Eye (tissue), 1 donor: ENCODE measurements at places on chromosomes 3 and 15.

- DNase-seq, result no peak
Measured at GRCh38 chr3:32951410-32951811, at the start of gene CCR4. Gene CCR4, plus strand, starts transcription at chr3:32951644. Its CDS starts 1,779 bp downstream, at chr3:32953423.

DNA sequence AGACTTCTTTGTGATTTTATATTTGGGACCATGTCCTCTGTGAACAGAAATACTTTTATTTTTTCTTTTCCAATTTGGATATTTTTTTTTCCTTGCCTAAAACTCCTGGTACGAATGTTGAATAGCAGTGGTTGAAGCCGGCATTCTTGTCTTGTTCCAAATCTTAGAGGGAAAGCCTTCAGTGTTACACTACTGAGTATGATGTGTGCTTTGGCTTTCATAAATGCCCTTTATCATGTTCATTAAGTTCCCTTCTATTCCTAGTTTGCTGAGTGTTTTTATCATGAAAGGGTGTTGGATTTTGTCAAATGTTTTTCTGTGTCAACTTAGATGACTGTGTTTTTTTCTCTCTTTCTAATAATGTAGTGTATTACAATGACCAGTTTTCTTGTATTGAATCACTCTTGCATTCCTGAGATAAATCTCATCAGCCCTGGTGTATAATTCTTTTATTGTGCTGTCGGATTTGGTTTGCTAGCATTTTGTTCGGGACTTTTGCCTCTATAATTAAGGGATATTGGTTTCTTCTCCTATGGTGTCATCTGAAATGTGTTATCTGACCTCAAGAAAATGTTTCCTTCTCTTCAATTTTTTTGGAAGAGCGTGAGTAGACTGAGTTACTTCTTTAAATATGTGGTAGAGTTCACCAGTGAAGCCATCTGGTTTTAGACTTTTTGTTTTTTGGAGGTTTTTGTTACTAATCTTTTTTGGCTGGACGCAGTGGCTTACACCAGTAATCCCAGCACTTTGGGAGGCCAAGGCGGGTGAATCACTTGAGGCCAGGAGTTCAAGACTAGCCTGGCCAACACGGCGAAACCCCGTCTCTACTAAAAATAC, 33.3 kb downstream of the MAP1A start:
- DNase-seq, result no peak

- no peak for DNase-seq
Measured at GRCh38 chr15:21262851-21263425, 177.4 kb downstream of the POTEB3 start.

DNA sequence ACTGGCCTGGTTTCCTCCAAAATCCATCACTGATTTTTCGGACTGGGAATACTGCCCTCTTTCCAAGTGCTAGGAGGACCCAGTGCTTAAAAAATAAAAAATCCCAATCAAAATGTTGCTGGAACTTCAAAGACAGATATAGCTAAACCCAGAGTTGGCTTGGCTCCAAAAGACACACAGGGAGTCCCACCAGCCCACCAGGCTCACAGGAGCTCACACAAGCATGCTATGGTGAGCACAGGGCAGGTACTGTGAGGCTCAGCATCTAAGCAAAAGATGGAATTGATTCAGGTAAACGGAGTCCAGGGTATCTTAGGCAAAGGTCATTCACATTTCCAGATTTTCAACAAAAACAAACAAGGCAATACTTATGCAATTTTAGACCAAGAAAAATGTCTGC, 3.7 kb downstream of the TRANK1 start:
- DNase-seq, result no peak

DNA sequence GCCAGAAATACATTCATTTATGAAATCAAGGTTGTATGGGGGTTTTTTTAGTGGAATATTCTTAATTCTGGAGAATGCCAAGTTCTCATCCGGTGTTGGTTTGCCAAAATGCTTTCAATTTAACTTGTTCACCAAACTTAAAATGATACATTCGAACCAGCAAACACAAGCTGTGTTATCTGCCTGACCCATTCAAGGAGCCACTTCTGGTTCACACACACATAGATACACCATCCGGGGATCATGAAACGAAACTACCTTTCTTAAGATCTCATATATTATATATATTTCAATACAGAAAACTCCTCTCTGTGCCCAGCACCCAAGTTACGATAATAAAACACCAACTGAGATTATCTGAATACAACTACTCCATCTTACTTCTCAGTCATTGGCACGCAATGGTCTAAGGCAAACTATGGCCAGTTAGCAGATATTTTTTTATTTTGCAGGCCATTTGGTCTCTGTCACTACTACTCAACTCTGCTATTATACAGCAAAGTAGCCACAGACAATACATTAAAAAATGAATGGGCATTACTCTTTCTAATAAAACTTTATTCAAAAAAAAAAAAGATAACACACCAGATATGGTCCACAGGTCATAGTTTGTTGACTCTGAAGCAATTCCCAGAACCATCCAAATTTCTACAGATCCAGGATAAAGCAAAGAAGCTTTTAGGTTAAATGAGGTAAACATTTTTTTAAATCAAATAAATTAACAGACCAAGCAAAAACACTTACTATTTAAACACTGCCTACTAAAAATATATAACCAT, 89.6 kb downstream of the TBL1XR1 start:
- DNase-seq, result no peak

DNA sequence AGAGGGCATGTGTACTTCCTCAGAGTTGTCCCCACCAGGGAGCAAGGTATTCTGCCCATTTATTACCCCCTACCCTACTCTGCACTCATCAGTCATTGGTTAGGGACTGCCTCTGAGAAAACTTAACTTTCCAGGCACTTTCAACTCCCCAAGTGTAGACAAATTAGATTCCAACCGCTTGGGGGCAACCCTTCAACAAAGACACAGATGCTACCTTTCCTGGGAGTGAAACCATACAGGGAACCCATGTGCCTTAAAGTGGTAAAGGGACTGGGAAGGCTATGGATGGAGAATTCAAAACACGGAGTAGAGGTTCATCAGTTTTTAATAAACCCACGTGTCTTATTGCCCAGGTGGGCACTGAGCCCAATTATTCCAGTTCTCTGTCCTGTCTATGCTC, 19.4 kb upstream of the UBE2E2 start:
- peak; percentile 60 for DNase-seq

GRCh38 chr15:59221511-59222505, 15.2 kb downstream of the LDHAL6B start:
- DNase-seq, result no peak

DNA sequence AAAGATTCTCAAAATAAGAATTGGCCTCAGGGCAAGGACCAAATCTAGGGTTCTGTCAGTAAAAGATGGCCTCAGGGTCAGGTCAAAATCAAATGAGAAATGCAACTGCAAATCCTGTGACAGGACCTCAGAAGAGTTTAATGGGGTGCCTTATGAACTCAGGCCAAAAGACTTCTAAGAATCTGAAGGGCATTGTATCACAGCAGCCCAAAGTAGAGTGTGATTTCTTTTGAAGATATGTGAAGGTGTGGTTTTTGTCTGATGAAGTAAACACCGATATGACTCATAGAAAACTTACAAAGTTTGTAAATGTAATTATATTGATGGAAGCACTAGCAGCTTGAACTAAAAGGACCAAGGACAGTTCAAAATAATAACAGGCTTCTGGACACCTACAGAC, 966.1 kb downstream of the AGBL1 start:
- DNase-seq, result no peak

DNA sequence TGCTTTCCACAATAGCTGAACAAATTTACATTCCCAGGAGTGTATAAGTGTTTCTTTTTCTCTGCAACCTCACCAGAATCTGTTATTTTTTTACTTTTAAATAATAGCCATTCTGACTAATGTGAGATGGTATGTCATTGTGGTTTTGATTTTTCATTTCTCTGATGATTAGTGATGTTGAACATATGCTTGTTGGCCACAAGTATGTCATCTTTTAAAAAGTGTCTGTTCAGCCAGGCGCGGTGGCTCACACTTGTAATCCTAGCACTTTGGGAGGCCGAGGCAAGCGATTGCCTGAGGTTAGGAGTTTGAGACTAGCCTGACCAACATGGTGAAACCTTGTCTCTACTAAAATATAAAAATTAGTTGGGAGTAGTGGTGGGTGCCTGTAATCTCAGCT, 619.3 kb downstream of the SI start:
- DNase-seq, result no peak

DNA sequence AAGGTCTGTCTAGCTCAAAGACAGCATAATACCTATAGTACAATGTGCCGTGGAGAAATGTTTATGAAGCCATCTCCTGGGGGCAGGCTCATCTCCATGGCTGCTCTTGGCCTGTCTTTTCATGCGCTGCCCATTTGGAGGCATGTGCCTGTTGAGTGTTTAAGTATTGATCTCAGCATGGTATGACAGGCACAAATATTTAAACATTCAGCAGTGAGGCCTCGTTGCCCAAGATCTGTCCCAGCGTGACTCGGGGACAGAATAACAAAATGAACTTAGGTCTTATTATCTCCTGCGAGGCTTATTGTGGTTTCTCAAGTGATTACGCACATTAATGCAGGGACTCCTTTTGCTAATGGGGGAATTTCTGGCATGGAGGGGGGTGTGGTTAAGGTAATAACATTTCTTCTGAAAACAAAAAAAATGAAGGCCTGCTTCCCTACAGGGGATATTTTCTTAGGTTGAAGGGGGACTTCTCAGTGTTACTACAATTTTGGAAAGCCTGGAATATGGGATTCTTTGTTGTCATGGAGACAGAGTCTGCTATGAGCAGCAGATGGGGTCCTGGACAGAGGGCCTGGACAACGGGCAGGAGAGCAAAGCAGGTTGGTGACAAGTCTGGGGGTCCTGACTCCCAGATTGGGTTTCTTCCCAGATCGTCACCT, 4.4 kb upstream of the SLC6A1 start:
- DNase-seq, result no peak

GRCh38 chr3:32882189-32882588, 64.4 kb downstream of the TRIM71 start:
- no peak for DNase-seq

DNA sequence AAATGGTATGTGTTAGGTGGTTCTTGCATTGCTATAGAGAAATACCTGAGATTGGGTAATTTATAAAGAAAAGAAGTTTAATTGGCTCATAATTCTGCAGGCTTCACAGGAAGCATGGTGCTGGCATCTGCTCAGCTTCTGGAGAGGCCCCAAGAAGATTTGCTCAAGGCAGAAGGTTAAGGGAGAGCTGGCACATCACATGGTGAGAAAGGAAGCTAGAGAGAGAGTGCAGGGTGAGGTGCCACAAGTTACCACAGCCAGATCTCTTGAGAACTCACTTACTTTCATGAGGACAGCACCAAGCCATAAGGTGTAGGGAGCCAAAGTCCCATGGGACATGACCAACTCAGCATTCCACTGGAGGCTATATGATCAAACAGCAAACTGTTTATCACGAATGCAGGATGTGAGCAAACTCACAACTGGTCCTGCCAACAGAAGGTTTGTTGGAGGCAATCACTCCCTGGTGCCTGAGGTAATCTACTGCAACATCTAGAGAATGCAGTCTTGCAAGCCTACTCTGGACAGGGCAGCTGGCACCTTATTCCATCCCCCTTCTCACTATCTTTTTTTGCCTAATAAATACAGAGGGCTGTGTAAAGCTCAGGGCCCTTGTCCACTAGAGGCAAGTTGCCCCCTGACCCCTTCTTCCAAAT, 28.1 kb upstream of the CCR2 start:
- no peak for DNase-seq

DNA sequence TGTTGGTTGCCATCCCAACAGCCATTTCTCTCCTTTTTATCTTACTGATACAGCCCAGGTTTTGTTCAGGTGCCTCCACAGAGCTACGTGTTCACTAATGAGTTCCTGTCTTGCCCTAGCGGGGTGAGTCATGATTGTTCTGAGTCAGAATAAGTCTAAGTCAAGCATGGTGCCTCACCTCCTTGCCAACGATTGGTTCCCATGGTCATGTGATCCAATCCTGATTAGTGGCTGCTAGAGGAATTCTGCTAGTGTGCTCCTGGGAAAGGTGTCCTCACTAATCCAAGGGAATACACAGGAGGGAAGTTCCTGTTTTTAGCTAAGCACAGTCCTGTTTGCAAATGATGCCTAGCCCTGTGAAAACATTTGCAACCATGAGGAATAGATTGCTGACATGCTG, 99.8 kb downstream of the NSUN3 start:
- DNase-seq, result no peak

DNA sequence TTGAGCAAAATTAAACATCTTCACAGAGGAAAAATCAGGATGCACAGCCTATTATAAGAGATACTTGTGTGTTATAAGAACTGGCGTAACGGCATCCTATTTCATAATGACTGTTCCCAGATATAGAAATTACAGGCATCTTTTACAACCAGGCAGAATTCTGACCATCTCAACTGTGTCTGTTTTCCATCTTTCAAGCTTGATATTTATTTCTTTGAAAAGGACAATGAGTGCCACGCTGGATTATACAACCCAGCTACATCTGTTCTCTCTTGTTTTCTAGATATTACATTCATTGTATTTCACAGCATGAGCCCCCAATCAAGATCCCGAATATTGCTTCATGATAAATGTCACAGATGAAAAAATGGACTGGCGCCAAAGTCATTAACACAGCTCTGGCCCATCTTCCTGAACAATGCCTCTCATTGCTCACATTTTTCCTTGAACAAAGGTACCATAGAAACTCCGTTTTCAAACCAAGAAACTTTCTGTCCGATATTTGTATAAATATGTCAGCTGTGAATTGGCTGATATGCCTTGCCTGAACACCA, 420.6 kb downstream of the TBL1XR1 start:
- DNase-seq, result no peak

DNA sequence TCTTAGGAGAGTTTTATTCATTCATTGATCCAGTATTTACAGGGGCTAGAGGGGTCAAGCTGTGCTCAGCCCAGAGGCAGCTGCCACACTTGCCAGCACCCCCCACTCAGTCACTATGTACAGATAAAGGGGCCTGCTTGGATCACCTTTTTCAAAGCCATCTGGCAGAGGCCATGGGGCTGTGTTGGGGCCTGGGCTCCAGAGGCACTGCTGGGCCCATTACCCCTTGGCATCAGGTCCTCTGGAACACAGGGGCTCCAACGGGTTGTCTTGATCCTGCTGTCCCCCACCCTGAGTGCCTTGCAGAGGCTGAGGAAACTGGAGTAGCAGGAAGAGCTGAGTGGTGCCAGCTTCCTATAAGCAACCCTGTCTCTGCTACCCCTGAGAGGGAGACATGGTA, 43.9 kb downstream of the SEMA3G start:
- no peak for DNase-seq

DNA sequence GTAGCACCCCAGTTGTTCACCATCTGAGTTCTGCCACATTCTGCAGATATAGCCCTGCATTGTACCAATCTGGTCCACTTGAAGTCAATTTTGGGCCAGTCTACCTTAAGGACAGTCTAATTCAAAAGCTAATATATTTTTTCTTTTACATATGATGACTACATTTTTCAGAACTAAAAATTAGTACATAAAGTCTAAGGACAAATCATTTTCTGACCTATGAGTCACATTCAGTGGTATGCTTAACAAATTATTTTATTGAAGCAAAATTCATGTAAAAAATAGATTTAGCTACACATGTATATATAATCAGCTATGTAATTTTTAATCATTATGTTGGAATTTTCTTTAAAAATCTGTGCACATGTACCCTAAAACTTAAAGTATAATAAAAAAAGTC, 52.1 kb upstream of the IL12A start:
- DNase-seq, result no peak

- no peak for DNase-seq
Measured at GRCh38 chr15:48402427-48403177, 71.4 kb downstream of the DUT start.
